ENCODE measurements at places on chromosomes 7 and 10. TPM values are rescaled to one million over a fixed set of nuclear protein-coding genes. Genes with fewer than 3 reads are reported as not detected.

The POLR2J gene
- 22.2 TPM for total RNA-seq

The DKK1 gene
- total RNA-seq: 134 TPM

The PRSS2 gene
- total RNA-seq: not detected

The MRLN gene
- total RNA-seq: not detected

The MLXIPL gene
- 0.39 TPM for total RNA-seq

The MAGI2 gene
- total RNA-seq: 9.8 TPM

The CLCN1 gene
- total RNA-seq: 0.07 TPM

The WNT8B gene
- total RNA-seq: not detected

The HTR7 gene
- total RNA-seq: 21.2 TPM

The LRRC18 gene
- total RNA-seq: not detected

The ACBD7 gene
- total RNA-seq: 0.83 TPM

The SLC26A5 gene
- not detected for total RNA-seq

The CCDC126 gene
- 8.3 TPM for total RNA-seq

The CCZ1 gene
- total RNA-seq: 43.1 TPM

The IDI1 gene
- 62.4 TPM for total RNA-seq

The PLEKHA8 gene
- total RNA-seq: 13.3 TPM

The ASB15 gene
- total RNA-seq: not detected

The RALA gene
- 29.8 TPM for total RNA-seq

The ANKRD7 gene
- 0.20 TPM for total RNA-seq

The ANKRD2 gene
- 1.1 TPM for total RNA-seq

The NPC1L1 gene
- 0.07 TPM for total RNA-seq

The AZGP1 gene
- total RNA-seq: not detected

The SAMD9 gene
- total RNA-seq: 11.8 TPM

The GNG11 gene
- 8.5 TPM for total RNA-seq

The PPP1R9A gene
- 0.78 TPM for total RNA-seq

The SFTPA1 gene
- total RNA-seq: not detected

The UCMA gene
- not detected for total RNA-seq

The LEP gene
- total RNA-seq: 0.17 TPM

The ZNF438 gene
- 3.1 TPM for total RNA-seq

Measured in smooth muscle cell of the pulmonary artery (primary cell).